Heart left ventricle (tissue), 16 donors: ENCODE measurements at places on chromosomes 6 and 20.
A peak's percentile ranks its signal among the peaks of the same experiment; 100 is the strongest.

DNA sequence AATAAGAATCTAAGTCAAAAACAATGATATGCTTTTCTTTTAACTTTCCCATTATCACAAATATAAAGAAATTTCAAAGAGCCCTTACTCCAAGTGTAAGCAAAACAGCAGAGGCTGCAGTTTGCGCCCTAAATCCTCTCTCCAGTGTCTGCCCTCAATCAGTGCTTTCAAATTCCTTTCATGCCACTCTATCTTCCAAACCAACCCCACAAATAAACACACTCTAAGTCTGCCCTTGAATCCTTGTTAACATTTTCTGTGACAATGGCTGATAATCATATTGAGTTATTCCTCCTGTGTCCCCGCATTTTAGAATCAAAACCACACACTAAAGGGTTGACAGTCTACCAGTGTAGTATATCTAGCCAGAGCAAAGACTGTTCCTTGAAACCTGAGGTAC is 317.9 kb upstream of the MARCKS start:
- no peak overlapping the region for H3K4me3 ChIP-seq
- no peak for DNase-seq
- H3K4me1 ChIP-seq: no peaks in the 10 kb centered on the region
- H3K27me3 ChIP-seq: no peaks in the 10 kb centered on the region
- H3K36me3 ChIP-seq: no peaks in the 10 kb centered on the region
- no peak overlapping the region for H3K27ac ChIP-seq

DNA sequence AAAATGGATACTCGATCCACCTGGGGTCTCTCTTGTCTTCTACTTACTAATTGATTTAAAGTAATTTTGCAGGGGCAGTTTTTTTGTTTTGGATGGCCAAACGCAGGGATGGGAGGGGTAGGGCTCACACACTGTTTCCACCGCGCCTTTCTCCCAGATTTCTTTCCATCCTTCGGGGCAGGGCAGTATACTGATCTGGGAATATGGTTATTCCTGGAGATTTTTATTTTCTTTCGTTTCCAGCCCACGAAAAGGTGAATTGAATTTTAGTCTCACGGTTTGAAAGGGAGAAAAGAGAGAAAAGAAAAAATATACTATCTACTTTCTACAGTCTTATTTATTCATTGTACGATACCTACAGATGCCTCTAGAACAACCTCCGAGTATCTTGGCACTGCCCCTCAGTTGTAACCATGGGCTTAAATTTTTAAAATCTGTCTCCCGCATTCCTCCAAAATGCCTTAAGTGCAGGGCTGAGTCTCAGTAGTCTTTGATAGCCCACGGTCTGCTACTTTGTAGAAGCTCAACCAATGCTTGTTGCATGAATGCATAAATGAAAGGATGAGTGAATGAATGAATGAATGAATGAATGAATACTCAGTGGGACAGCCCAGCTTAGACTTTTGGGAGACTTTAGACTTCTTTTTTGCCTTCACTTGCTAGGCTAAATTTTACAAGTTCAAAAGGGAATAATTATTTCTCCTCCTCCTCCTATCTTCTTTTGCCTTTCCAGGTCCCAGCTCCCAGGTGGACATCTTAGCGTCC is 18.1 kb upstream of the TRIM27 start:
- peaks cover 5% of the 10 kb centered on the region for H3K4me1 ChIP-seq
- DNase-seq: no peak
- H3K27me3 ChIP-seq: no peaks in the 10 kb centered on the region
- H3K27ac ChIP-seq: no peak overlapping the region

- DNase-seq: no peak
- peak overlapping the region; percentile 84 for H3K27ac ChIP-seq
- peak overlapping the region; percentile 80 for H3K4me3 ChIP-seq
- H3K4me1 ChIP-seq: peaks cover 78% of the 10 kb centered on the region
Observed at GRCh38 chr6:32108727-32109113, 418 bp downstream of the TNXB start.

GRCh38 chr6:114334237-114334636 is 8.6 kb downstream of the HS3ST5 start:
- H3K27ac ChIP-seq: no peak overlapping the region
- H3K36me3 ChIP-seq: no peaks in the 10 kb centered on the region
- H3K4me3 ChIP-seq: no peak overlapping the region
- no peak for DNase-seq
- no peaks in the 10 kb centered on the region for H3K4me1 ChIP-seq

DNA sequence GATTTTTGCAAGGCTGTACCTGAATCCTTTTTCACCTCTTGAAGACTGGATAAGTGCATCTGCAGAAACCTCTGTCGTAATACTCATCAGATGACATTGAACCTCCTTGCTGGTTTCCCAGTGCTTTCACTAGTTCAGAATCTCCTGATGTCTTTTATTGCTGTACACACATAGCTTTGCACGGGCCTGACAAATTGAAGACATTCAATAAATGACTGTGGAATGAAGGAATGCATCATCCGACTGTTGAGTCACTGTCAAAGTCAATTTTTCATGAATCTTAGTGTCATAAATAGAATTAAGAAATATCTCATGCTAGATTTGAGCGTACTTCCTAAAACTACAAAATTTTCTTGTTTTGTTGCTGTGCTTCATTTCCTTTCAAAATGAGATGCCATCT is 598.2 kb upstream of the MAP3K7 start:
- H3K4me3 ChIP-seq: no peak overlapping the region
- no peaks in the 10 kb centered on the region for H3K27me3 ChIP-seq
- no peaks in the 10 kb centered on the region for H3K4me1 ChIP-seq
- H3K36me3 ChIP-seq: no peaks in the 10 kb centered on the region
